ENCODE measurements at places on chromosomes 16 and 17.

DNA sequence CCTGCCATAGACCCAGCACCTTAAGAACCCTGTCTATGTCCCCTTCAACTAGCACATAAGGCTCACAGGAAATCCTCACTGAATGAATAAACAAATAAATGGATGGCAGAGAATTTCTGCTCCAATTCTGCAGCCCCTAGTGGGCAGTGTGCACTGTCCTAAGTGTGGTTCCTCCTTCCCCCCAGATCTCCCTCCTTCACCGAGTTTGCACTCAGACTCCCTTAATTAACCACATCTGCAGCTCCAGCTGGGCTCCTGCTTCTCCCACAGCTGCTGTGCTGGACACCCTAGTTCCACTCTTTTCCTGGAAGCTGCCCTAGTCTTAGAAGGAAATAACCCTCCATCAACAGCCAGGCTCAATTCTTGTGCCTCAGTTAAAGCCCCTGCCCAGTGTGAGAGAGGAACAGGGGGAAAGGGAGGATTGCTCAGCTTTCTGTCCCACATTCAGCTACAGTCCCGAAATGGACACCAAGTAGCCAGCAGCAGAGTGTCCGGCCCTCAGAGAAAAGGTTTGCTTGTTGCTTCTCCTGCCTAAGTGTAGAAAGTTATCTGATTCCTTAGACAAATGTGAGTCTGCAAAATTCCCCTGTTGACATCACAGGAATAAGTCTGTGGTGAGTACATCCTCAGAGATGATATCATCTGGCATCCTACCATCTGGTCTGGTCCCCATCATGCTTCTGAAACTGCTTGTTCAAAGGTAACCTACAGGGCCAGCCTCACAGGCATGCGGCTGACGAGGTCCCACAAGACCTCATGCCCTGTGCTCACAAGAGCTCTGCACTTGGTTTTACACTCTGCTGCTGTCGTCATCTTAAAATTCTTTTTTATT lies 12.3 kb downstream of the LRRC3C start:
- DNase-seq: peak; percentile 74

DNA sequence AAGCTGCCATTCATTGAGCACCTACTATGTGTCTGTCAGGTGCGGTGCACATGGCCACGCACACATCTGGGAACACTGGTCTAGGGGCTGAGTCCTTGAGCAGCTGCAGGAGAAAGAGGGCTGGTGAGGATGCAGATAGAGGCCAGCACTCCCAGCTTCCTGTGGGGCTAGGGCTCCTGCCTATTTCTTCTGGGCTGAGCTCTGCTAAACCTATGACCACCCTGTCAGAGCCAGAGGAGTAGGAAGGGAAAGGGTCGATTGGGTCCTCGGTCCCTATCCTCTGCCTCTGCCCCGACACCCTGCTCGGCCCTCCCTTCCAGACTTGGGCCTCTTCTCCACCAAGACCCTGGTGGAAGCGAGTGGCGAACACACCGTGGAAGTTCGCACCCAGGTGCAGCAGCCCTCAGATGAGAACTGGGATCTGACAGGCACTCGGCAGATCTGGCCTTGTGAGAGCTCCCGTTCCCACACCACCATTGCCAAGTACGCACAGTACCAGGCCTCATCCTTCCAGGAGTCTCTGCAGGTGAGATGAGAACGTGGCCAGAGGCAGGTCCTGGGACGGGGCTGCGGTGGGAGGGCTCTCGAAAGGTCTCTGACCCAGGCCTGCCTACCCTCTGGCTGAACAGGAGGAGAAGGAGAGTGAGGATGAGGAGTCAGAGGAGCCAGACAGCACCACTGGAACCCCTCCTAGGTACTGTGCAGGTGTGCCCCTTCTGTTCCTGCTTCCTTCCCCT lies 4.0 kb upstream of the TMEM88 start:
- no peak for DNase-seq

GRCh38 chr16:50925758-50926357 lies 184.0 kb downstream of the CYLD start:
- DNase-seq: no peak

DNA sequence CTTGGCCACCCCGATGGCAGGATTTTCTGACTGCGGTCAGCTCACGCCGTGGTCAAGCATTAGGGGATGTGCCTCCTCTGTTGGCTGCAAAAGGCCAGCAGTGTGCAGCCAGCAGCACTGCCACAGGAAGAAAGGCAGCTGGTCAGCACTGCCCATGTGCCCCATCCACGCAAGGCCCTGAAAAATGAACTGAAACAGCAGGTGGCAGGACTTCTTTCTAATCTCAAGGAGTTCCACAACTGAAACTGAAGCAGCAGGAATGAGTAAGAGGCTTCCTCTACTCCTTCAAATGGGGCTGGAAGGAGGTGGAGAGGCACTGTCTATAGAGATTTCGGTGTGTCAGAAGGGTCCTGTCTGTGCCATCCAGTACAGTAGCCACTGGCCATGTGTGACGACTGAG lies 3.2 kb downstream of the ZNF500 start:
- no peak for DNase-seq

- DNase-seq: peak; percentile 79
Measured at GRCh38 chr16:80938004-80938878, 68.4 kb downstream of the CMC2 start.

DNA sequence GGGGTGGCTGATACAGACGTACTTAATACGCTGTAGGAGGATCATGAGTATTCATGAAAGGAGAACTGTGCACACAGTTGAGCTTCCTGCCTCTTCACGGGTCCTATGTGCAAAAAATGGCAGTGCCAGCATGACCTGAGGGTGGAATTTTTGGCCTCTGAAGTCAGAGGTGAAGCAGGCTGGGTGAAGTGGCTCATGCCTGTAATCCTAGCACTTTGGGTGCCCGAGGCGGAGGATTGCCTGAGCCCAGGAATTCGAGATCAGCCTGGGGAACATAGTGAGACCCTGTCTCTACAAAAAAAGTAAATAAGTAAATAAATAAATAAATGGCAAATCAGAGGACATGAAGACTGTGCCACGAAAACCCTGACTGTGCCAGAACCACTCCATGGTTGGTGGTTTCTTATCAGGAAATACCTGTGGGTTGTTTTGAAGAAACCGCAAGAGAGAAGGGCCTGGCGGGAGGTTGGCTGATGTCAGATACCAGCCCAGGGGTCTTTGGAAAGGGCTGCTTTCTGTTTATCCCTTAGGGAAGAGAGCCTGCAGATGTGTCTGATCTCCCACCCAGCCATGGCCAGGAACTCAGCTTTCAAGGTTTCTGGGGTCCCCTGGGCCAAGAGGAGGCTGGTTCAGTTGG lies 3.4 kb downstream of the ASPSCR1 start:
- no peak for DNase-seq

DNA sequence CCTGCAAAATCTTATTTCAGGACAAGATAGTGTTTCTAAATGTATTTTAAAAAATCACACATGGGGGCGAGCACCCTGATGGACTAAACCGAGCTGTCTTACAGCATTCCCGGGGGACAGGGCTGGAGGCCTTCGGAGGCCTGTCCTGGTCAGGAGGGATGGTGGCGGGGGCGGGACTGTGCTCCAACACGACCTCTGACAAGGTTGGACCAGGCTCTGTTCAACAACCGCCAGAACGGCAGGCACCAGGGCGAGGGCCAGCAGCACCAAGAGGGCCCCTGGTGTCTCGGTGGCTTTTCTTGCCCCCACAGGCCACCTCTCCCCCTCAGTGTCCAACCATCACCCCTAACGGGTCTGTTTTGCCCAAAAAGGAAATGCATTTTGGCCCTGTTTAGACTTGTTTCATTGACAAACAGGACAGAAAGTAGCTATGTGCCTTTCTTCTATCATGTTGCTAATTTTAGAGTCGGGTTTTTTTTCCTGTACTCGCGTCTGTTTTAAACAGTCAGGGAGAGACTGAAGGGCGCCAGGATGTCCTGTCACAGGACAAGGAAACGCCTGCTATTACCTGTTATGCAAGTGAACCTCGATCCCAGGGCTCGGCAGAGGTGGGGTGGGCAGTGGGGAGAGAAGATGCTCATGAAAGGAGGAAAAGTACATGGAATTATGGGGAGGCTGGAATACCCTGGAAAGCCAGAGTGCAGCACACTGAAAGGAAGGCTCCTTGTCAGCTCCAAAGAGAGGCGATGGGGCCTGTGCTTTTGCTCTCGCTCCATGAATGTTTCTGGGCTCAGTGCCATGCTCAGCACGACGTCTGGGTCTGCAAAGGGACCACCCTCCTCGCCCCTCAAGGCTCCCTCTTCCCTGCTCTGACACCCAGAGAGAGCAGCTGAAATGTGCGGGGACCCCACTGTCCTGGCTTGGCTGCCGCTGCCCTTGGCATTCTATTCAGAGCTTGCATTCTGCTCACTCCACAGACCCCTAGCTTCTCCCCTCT lies 11.9 kb downstream of the TMEM204 start:
- no peak for DNase-seq

- no peak for DNase-seq
Measured at GRCh38 chr16:89156740-89157645, 14.6 kb upstream of the CDH15 start.

DNA sequence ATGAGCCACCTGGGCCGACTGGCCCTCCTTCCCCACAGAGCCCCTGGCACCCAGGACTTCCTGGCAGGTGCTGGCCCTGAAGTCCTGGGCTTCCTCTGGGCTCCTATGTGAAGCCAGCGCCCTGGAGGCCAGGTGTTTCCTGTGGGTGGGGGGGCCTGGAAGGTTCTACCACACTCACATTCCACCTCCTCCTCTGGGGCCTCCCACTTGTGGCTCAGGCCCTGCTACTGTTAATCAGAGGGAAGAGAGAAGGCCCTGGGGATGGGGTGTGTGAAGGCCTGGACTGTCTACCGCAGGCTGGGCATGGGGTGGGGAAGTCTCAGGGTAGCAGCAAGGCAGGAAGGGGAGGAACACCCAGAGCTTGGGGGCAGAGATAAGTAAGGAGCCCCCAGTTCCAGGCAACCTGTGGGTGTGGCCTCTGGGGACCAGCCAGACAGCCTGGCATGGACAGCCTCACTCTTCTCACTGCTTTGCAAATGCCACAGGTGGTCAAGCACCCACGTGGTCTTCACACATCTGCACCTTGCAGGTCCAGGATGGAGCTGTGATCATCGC lies 111.9 kb upstream of the TNRC6C start:
- DNase-seq: no peak

GRCh38 chr16:1003391-1004347 lies 22.1 kb downstream of the SOX8 start:
- no peak for DNase-seq

- DNase-seq: no peak
Measured at GRCh38 chr17:77885678-77886386, 72.7 kb upstream of the TNRC6C start.

DNA sequence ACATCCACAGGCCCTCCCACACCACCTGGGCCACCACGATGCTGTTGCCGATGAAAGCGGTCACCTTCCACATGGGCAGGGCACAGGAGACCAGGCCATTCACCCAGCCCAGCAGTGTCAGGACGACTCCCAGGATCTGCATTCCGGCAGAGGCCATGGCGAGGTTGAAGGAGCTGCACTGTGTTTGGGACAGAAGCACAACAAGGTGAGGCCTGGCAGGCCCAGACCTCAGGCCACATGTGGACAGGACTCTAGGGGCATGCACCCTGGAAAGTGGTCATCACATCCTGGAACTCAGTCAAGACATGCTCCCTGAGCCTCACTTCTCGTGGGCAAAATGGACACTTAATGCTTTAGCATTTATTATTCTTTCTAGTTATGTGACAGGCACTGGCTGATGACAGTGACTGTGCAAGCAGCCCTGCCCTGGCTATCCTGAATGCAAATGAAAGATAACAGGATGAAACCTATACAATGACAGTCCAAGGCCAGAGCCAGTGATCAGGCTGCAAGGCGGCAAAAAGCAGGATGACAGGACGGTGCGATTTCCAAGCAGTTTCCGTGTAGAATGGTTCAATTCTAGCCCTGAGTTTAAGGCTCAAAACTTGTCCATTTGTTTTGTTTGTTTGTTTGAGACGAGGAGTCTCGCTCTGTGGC lies 2.0 kb downstream of the CLDN6 start:
- no peak for DNase-seq

GRCh38 chr17:46732160-46732559 lies 86.3 kb downstream of the WNT3 start:
- no peak for DNase-seq

DNA sequence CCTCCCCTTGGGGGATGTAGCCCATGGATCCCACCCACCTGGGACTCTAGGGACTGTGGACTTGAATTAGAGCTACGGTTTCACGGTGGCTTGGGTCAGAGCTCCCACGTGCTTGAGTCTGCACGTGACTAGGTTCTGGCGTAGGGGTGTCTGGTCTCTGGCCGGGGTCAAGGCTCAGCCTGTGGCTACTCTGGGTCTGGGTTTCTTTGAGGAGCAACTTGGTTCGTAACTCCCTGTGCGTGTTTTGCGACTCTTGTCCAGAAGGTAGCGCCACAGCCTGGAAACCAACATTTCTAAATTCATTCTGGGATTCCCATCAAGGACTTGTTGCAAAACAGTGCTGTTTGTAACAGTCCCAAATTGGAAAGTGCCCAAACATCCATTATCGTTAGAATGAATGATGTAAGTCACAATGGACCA lies 470 bp upstream of the GGT6 start:
- no peak for DNase-seq

DNA sequence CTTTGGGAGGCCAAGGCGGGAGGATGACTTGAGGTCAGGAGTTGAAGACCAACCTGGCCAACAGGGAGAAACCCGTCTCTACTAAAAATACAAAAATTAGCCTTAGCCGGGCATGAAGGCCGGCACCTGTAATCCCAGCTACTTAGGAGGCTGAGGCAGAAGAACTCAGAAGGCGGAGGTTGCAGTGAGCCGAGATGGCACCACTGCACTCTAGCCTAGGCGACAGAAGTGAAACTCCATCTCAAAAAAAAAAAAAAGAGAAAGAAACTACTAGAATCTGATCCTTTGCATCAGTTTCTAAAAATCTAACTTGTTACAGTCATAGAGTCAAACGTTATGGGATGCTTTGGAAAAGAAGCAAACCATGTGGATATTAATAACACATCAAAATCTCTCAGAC lies 1.6 kb upstream of the PECAM1 start:
- DNase-seq: no peak

DNA sequence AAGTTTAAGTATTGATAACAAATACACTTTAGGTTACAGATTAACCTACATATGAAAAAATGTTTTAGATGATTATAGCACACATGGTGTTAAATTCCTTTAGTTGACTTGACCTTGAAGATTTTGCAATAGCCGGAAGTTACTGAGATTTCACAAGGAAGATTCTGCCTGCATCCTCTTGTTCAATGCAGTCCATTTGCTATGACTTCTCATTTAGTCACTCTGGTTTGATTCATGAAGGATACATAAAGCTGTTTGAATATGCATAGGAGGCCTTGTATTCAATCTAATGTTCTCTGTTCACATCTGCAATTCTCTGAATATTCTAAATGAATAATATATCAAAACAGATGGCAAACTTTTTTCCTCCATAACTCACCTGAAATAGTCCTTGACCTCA lies 870.2 kb upstream of the GOT2 start:
- DNase-seq: no peak

GRCh38 chr16:75248536-75249380 lies 2.7 kb downstream of the BCAR1 start:
- DNase-seq: no peak

- DNase-seq: no peak
Measured at GRCh38 chr17:80772906-80773242, 218.8 kb upstream of the CHMP6 start.

DNA sequence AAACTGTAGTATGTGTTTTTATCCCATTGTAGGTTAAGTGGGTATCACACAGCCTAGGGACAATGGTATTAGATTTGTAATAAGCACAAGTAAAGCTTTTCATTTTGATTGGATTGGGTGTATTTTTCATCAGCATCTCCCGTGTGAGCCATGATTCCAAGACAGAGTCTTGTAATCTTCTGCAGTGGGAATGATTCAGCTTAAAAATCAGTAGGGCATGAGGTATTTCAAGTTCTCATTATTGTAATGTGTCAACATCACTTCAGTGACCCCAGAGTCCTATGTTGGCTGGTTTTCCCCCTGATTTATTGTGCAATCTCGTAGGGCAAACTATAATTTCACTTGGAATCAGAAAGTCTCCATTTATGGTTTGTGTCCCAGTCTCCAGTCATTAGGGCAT lies 833.2 kb upstream of the RBFOX1 start:
- DNase-seq: no peak
